ENCODE measurements at places on chromosomes 6 and 20.

DNA sequence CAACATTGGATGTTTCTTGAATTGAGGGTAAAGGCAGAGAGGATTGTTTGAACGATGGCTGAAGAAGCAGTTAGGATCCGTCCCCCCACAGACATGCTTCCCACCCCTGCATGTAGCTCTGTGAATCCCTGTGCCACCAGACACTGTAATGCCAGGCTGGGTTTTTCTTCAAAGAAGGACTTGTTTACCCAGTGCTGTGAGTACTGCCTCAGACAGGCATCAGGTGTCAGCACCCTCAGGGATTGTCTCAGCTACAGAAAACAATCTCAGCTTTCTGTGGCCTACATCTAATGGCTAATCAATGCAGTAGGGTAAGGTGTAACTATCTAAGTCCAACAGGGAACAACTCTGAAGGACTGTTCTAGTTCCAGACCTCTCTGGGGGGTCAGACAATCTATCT lies 853.0 kb upstream of the EPHA7 start:
- no peak for DNase-seq

DNA sequence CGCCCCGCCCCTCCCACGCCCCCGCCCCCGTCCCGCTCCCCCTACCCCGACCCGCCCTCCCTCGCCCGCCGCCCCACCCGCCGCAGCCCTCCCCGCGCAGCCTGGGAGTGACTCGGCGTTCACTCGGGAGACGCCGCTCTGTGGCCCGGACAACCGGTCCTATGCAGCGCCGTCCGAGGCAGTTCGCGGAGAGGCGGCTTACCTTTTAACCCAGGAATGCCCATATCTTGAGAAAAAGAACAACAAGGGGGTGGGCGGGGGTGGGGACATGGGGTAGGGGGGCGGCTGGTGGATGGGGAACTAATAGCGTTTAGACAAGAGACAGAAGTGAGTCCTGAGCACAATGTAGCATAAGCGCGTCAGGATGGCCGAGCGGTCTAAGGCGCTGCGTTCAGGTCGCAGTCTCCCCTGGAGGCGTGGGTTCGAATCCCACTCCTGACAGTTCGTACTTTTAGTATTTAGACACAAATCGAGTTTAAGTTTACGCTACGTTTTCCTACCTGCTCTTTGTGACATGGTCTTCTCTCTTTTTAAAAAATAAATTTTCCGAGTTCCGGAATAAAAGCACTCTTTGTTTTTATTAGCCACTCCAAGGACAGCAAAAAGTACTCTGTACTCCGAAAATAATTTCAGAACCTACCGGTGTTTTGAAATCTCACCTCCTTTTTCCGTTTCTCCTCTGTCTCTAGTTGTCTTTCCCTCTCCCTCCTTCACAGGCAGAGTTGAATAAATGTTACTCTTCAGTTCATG lies 17.1 kb upstream of the HMGN4 start:
- peak; percentile 91 for DNase-seq

- DNase-seq = no peak
Observed at GRCh38 chr6:160248538-160248937, 10.1 kb downstream of the SLC22A2 start.

GRCh38 chr20:57632286-57632685 lies 12.1 kb upstream of the ZBP1 start:
- no peak for DNase-seq

DNA sequence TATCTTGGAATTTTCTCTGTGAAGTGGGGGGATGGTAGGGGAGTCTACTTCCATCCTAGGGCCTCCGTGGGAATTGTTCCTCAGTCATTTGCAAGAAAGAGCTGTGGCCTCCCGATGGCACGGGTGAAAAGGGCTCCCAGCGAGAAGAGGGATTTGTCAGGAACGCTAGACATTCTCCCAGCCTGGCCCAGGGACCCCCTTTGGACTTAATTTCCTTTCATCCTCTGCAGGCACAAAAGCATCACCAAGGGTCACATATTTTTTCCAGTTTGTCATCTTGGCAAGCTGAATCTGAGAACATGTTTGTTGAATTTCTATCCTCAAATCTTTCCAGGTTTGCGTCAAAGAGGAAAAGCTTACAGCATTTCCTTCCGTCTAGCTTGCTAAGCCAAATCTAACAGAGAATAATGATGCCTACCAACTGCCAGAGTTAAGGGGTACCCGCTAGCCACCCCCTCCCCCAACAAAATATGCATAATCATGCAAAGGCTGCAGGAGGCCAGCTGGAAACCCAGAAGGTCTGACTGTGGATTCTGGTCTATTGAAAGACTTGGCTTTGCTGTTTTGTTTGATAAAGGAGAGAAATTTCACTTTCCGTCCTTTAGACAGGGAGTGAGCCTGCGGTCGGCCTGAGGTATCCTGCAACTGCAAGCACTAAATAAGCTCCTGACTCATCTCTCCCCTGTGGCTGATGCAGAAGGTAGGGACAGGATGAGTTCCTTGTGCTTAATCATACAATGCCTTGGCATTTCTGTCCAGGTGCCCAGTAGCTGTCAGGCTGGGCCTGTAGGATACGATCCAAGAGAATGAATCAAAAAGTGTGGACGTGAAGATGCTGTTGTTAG lies 23.1 kb downstream of the PSMG4 start:
- DNase-seq = no peak

DNA sequence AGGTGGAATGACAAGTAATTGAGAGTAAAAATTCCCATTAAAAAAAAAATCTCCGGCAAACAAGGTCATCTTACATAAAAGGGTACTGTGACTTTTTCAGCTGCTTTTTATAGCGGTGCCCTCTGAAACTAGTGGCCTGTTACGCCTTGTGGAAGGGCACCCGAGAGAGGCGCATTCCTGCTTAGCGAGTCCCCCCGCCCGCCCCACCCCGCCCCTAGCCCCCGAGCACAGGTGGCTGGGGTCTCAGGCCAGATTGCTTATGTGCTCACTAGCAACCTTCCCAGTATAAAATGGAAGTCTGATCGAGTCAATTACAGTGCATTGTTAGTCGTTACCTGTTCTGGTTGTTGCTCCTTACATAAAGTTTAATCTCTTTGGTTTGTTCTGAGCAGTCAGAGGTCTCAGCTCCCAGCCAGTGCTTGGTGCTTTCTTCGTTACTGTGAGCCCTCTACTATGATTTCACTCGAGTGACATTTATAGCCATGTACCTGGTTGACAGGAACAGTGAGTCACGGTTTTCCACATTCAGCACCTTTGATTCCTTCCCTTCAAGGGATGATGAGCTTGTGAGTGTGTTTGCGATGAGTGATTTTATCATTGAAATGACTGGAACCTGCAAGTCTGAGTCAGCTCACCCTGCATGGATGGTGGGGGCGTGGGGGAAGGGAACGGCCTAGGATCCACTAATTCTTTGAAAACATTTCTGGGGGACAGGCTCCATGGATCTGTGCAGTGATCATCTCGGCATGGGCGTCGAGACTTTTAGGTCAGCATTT lies 47.6 kb downstream of the ZDHHC14 start:
- DNase-seq = no peak

GRCh38 chr6:144957236-144957937 lies 672.3 kb downstream of the UTRN start:
- no peak for DNase-seq

DNA sequence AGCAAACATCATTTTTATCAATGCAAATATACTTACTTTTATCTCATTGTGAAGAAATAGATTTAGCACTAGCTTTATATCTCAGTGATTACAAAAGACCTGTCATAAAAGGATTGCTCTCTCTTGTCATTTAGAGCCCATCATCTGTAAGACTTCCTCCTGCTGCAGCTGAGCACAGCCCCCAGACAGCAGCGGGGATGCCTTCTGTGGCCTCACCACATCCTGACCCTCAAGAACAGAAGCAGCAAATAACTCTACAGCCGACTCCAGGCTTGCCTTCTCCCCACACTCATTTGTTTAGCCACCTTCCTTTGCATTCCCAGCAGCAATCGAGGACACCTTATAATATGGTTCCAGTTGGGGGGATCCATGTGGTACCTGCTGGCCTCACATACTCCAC lies 127.0 kb upstream of the EDN1 start:
- no peak for DNase-seq

DNA sequence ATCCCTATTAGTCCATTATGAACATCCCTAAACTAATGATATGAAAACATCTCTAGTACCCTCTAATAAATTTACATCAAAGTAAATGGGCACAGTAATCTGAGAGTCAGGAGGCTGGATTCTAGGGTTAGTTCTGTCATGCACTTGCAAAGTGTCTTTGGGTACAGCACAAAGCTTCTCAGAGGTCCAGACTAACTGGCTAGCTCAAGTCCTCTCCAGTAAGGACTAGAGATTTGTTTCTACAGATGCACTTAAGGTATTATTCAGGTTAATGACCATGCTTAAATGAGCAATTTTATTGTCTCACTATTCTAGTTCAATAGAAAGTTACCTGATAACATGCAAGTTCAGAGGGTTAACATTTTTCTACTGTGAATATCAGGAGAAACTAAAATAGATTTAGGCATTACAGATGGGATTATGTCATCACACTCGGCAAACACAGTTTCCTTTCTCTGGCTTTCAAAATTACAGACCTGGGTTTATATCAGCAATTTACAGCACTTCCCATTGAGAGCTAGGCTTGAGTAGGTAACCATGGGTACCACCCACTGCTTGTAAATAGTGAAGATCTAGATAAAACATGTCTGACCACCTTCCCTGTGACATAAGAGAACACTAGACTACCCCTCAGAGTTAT lies 402.9 kb upstream of the RUNX2 start:
- DNase-seq = no peak

- no peak for DNase-seq
Observed at GRCh38 chr6:38131527-38131965, 312.0 kb downstream of the ZFAND3 start.

DNA sequence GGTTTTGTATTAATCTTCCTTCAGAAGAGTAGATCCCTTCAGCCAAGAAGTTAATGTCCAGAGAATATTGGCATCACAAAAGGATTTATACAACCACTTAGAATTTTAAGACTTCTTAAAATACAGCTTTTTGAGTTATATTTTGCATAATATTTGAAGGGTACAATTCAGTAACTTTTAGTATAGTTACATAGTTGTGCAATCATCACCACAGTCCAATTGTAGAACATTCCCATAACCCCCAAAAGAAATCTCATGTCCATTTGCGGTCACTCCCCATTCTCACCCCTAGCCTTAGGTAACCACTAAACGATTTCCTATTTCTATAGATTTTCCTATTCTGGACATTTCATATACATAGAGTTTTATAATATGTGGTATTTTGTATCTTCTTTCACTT lies 126.4 kb downstream of the MAP3K4 start:
- no peak for DNase-seq

GRCh38 chr6:7541175-7542064 lies at the start of gene DSP:
DSP (plus strand) TSS chr6:7541671; CDS start chr6:7541916, 245 bp downstream.
- no peak for DNase-seq

GRCh38 chr6:133396233-133396983 lies 155.3 kb downstream of the EYA4 start:
- DNase-seq = no peak

DNA sequence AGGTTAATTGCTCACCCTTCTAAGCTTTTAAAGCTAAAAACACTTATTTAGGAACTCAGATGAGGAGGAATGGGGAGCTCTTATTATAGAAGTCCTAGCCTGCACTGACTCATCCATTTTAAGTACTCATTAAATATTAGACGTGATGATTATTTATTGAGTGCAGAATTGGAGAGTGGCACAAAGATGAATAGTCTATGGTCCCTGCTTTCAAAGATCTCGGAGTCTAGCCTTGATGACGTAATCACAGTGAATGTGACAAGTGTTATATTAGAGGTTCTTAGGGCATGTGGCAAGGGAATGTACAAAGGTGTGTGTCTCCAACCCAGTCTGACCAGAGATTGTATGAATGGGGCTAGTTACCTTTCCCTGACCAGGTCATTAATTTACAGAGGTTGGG lies 68.7 kb upstream of the CD83 start:
- no peak for DNase-seq

- DNase-seq = no peak
Observed at GRCh38 chr20:16615199-16615598, 42.0 kb upstream of the KIF16B start.

Measured in hippocampal formation (tissue), 2 donors.